HepG2 (cell line): ENCODE measurements at places on chromosomes 7 and 10. TPM values are rescaled to one million over a fixed set of nuclear protein-coding genes. Genes with fewer than 3 reads are reported as not detected.

GRCh38 chr7:157276091-157276561 lies 60.7 kb upstream of the DNAJB6 start:
- peaks cover 4% of the 10 kb centered on the region for H3K27me3 ChIP-seq
- H3K36me3 ChIP-seq: no peaks in the 10 kb centered on the region
- no peak overlapping the region for H3K27ac ChIP-seq

EN2 gene
- total RNA-seq: not detected in 2 replicates

DNA sequence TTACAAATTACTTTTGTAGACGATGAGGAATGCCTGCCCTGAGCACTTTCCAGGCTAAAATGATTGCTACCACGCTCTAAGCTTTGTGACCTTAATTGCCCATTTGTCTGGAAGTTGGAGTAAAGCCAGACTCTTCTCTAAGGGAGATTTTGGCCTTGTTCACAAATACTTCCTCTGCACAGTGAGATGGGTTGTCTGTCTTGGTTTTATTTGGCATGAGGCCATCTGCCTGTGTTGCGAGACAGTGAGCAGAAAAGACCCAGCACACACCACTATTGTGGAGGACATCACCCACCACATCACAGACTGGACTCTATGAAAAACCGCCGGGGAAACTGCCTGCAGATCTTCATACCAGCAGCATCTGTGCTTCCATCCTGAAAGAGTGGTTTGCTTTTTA lies 138.4 kb downstream of the BICC1 start:
- no peak overlapping the region for H3K27ac ChIP-seq
- no peaks in the 10 kb centered on the region for H3K36me3 ChIP-seq
- H3K4me3 ChIP-seq: no peak overlapping the region
- H3K4me1 ChIP-seq: no peaks in the 10 kb centered on the region

PHKG1 gene
- 0.44 TPM in 1 of 2 replicates, not detected in the other for total RNA-seq

- H3K36me3 ChIP-seq: no peaks in the 10 kb centered on the region
- H3K4me1 ChIP-seq: peaks cover 23% of the 10 kb centered on the region
- H3K4me3 ChIP-seq: no peak overlapping the region
- no peak overlapping the region for H3K27ac ChIP-seq
- no peaks in the 10 kb centered on the region for H3K27me3 ChIP-seq
Measured at GRCh38 chr7:149713731-149714068, 59.7 kb downstream of the ZNF467 start.

DNA sequence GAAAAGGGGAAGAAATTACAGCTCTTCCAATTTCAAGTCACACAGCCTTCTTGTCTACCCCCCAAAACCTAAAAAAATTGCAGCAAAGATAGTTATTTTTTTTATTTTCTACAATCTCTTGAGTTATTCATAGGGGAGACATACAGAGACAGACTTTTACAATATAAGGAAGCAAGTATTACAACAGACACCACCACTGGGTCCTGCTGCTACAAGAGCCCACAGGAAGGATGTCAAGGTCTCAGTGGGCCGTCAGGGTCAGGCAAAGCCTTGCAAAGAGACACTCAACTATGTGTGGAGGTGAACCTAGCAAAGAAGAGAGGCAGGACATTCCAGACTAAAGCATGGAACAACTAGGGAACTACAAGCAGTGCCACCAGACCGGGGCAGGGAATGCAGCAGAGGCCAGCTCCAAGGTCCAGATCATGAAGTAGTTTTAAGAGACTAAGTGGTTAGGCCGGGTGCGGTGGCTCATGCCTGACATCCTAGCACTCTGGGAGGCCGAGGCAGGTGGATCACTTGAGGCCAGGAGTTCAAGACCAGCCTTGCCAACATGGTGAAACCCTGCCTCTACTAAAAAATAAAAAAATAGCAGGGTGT lies 28.2 kb upstream of the ZCCHC24 start:
- H3K27me3 ChIP-seq: no peaks in the 10 kb centered on the region
- no peak overlapping the region for H3K4me3 ChIP-seq
- peaks cover 14% of the 10 kb centered on the region for H3K4me1 ChIP-seq
- no peak for DNase-seq

- no peaks in the 10 kb centered on the region for H3K4me1 ChIP-seq
- H3K27ac ChIP-seq: no peak overlapping the region
- DNase-seq: no peak
- H3K27me3 ChIP-seq: no peaks in the 10 kb centered on the region
- H3K36me3 ChIP-seq: no peaks in the 10 kb centered on the region
Measured at GRCh38 chr7:106717254-106717954, 56.4 kb upstream of the CCDC71L start.

DNA sequence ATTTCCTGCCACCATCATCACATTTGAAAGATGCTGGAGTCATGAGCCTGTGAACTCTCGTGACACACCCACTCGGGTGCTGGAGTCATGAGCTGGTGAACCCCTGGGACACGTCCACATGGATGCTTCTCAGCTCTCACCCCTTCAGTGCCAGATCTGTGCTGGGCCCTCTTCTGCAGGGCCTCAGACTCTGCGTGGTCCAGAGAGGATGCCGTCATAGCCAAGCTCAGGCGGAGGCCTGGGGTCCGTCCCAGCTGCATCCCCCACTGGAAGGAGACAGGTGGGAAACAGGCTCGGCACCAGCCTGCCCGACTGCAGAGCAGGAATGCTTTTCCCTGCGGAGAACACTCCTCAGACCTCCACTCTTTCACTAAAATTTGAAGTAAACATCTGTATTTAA lies 156.5 kb upstream of the PPP2R2D start:
- no peak overlapping the region for H3K4me3 ChIP-seq
- peaks cover 14% of the 10 kb centered on the region for H3K4me1 ChIP-seq
- no peak for DNase-seq
- 0 out of 3 replicates have a peak, but pooled peaks cover 10% of the 10 kb centered on the region for H3K27me3 ChIP-seq

GPRIN2 gene
- total RNA-seq: not detected in 2 replicates

GRCh38 chr10:72344932-72345331 lies 9.8 kb downstream of the DNAJB12 start:
- no peaks in the 10 kb centered on the region for H3K27me3 ChIP-seq
- no peak overlapping the region for H3K4me3 ChIP-seq
- H3K27ac ChIP-seq: no peak overlapping the region
- DNase-seq: no peak
- peaks cover 47% of the 10 kb centered on the region; the same call in 2 of the 3 replicates for H3K36me3 ChIP-seq

- no peaks in the 10 kb centered on the region for H3K27me3 ChIP-seq
- H3K36me3 ChIP-seq: no peaks in the 10 kb centered on the region
- H3K27ac ChIP-seq: peak overlapping the region; percentile 68
- H3K4me3 ChIP-seq: peak overlapping the region; percentile 23
Measured at GRCh38 chr7:77460057-77460486, 43.9 kb upstream of the GSAP start.

GRCh38 chr10:18351421-18351820 lies 211.2 kb downstream of the CACNB2 start:
- H3K4me1 ChIP-seq: no peaks in the 10 kb centered on the region
- no peaks in the 10 kb centered on the region for H3K36me3 ChIP-seq
- H3K4me3 ChIP-seq: no peak overlapping the region
- H3K27me3 ChIP-seq: no peaks in the 10 kb centered on the region; the same call in 1 of the 2 replicates
- DNase-seq: no peak

DNA sequence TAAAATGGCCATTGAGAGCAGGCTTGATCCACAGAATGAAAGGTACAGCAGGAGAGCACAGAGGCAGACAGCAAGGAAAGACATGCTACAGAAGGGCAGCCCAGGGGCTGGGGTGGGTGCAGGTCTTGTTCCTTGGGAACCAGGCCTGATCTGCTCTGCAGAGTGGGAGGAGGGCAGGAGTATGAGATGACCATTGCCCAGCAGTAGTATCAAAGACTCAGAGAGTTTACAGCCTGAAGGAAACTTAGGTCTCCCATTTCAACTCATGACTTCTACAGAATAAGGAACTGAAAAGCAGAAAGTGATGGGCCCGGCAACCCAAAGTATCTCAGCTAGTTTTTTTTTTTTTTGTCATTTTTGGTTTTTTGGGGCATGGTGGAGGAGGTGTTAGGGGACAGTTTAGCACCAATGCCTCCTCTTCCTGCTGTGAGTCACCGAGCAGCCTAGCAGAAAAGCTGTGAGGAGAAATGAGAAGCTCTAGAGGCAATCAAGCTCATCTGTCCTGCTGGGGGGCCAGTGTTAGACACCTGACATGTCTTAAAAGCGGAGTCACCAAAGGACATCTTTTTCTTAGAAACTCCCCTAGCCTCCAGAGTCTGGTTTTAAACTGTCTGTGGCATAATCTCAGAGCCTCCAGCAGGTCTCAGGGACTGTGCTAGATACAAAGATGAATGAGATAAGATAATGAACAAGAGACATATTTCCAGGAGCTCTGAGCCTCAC lies 34.3 kb upstream of the HERPUD2 start:
- DNase-seq: no peak
- peaks cover 69% of the 10 kb centered on the region for H3K4me1 ChIP-seq
- H3K27ac ChIP-seq: no peak overlapping the region
- H3K4me3 ChIP-seq: no peak overlapping the region
- no peaks in the 10 kb centered on the region for H3K36me3 ChIP-seq
- no peaks in the 10 kb centered on the region for H3K27me3 ChIP-seq

WIPF3 gene
- total RNA-seq: 0.06 TPM in 1 of 2 replicates, not detected in the other

- H3K4me1 ChIP-seq: peaks cover 9% of the 10 kb centered on the region
- no peak overlapping the region for H3K27ac ChIP-seq
- H3K27me3 ChIP-seq: no peaks in the 10 kb centered on the region
- peaks cover 12% of the 10 kb centered on the region; the same call in 2 of the 3 replicates for H3K36me3 ChIP-seq
- DNase-seq: no peak
- no peak overlapping the region for H3K4me3 ChIP-seq
Measured at GRCh38 chr7:105643851-105644250, 62.6 kb upstream of the EFCAB10 start.

NSUN6 gene
- total RNA-seq: 15.6 and 17.2 TPM in 2 replicates

SUN3 gene
- not detected in 2 replicates for total RNA-seq

DNA sequence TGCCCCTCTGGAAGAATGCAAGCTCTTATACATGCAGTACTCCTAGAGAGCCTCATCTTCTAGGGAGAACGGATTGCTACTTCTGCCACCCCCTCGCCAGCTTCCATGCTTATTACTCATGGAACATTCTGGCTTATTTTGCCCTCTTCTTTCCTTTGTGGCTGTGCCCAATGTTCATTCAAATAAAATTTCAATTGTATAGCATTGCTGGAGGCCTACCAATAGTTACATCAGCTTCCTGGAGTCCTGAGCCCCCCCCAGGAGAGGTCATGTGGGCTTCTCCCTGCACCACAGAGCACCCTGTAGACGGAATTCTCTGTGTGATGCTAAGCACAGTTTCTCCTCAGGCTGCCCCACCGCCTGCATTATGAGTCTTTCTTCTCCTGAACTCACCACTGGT lies 1094.0 kb downstream of the KCNMA1 start:
- no peak for DNase-seq
- no peak overlapping the region for H3K4me3 ChIP-seq
- no peaks in the 10 kb centered on the region for H3K27me3 ChIP-seq
- no peaks in the 10 kb centered on the region for H3K4me1 ChIP-seq
- no peak overlapping the region for H3K27ac ChIP-seq
- H3K36me3 ChIP-seq: no peaks in the 10 kb centered on the region

MSMB gene
- not detected in 2 replicates for total RNA-seq

DNA sequence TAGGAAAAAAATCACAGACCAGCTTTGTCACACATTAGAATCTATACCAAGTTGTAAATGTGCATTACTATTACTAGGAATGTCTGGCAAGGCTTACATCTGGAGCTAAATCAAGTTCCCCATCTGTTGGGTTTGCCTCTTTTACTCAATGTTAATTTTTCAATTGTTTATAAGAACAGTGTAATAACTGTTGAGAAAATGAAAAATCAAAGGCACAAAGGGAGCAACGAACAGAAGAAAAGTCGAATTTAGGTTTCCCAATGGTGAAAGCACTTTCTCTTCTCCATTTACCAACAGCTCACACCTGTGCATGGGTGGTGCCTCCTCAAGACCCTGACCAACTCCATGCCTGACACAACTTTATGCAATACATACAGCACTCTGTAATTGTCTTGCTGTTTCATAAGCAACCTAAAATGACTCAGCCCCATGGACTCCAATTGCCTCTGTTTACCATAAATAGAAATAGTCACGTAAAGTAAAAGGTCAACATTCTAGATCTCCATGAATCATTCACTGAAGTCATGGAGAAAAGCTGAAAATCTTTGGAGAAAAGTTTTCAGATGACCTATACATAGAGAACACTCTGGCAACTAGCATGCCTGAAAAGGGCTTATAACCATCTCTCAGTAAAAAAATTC lies 95.5 kb upstream of the KCNIP2 start:
- no peaks in the 10 kb centered on the region for H3K4me1 ChIP-seq
- no peak overlapping the region for H3K27ac ChIP-seq
- no peak for DNase-seq
- peaks cover 3% of the 10 kb centered on the region for H3K36me3 ChIP-seq
- no peaks in the 10 kb centered on the region for H3K27me3 ChIP-seq

GRCh38 chr7:117005449-117005848 lies 52.1 kb downstream of the ST7 start:
- no peaks in the 10 kb centered on the region for H3K4me1 ChIP-seq
- DNase-seq: no peak
- H3K4me3 ChIP-seq: no peak overlapping the region
- no peaks in the 10 kb centered on the region for H3K36me3 ChIP-seq

DNA sequence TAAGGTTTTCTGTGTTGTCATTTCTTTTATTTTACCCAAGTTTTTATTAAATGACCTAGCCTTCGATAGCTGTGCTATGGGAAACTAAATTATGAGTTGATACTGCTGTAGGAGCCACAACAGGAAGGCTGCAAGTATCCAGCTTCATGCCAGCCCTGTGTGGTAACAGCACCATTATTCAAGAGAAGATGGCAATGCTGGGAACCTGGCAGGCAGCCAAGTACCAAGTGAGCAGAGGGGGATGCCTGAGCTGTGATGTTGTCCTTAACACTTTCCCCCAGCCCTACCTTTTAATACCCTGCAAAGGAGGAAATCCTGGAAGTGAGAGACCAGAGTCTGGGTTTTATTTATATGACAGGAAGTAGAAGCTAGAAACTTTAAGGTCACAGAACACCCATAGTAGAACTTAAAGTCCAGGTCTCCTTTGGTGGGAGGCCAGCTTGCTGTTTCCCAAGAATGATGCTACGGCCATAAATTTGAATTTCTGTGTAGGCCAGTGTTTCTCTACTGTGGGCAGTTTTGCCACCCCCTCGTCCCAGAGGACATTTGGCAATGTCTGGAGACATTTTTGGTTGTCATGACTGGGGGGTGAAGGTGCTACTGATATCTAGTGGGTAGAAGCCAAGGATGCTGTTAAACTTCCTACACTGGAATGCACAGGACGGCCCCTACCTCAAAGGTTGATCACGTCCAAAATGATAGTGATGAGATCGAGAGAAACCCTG lies 9.2 kb upstream of the ATXN7L1 start:
- no peaks in the 10 kb centered on the region for H3K27me3 ChIP-seq
- DNase-seq: no peak
- no peak overlapping the region for H3K4me3 ChIP-seq
- H3K4me1 ChIP-seq: peaks cover 13% of the 10 kb centered on the region
